ENCODE measurements at places on chromosomes 11 and 22.
A peak's percentile ranks its signal among the peaks of the same experiment; 100 is the strongest.

DNA sequence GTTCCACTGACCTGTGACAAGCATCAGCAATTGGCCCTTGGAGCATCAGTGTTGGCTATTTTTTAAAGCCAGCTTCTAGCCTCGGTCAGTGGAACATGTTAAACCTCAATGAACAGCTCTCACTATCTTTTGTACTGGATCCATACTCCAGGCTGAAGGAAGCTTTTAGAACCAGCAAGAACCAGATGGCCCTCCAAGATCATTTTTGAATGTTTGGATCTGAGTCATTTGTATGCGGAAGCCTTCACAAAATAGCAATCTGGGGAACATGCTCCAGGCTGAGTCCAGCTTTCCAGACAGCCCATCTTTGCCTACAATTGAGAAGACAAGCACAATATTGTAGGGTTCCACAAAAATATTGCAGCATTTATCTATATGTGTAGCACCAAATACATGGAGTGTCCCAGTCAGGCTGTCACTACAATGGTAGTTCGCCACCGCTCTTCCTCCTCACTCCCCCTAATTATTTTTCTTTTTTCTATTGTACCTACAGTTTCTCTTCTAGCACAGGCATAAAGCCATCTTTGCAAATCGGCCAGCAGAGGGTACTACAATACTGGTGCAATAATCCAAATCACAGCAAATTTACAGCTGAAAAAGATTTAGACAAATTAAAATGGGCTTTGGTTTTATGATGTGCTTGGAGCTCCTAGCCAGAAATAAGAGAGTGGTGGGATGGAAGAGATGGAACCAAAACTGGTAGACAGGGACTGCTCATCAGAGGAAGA is 177.4 kb upstream of the BLID start:
- no peak for DNase-seq

DNA sequence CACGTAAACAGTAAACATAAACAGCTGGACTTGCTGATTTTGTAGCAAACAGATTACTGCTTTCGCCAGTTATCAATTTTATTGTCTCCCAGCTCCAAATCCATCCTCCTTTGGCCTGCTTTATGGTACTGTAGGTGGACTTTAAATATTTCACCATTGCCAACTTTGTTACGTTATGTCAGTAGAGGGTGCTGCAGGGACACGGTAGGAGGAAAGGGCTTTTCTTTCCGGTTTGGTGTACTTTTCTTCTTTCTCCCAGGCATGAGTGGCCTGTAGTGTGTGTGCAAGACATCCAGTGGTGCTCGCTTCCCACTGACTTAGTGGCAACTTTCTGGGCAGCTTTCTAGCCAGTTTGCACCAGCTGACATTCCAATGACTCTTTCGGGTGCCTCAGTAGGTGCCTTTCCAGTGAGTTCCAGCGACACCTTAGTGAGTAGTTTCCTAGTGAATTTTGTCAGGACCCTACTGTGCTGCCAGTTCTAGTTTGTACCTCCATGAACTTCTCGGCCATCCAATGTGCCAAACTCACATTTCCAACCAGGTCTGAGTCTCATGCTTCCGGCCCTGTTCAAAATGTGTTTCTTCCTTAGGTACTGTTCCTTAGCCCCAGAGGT is 267.6 kb upstream of the TENM4 start:
- DNase-seq: no peak

DNA sequence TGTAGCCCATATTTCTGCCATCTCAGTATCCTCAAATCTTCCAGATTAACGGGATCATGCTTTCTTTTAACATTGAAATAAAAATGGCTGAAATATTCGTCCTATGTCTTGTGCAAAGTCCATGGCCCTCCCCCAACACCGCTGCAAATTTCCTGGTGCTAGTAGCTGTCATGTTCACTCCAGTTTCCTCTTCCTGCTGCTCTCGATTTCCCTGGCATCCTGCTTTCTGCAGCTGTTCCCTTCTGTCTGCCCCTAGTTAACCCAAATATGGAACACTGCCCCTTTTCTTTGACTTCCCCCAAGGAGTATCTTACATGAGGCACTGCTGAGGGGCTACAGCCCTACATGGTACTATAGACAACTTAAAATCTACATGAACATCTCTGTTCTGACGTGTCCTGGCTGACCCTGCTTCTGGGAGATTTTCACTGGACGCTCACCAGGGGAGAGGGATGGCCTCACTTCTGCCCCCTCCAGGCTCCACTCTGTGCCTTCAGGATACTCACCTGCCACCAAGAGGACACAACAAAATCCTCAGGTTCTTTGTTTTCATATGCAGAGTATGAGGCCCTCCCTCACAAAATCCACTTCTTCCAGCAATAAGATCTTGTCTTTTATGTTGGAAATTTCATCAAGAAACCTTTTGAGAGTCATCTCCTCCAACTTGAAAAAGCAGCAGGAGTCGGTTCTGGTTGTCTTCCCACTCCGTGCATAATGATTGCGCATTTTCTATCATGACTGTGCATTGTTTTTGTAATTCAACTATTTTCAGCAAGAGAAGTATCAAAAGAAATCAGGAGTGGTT is 29.5 kb upstream of the SCUBE2 start:
- DNase-seq: no peak

- no peak for DNase-seq
Measured at GRCh38 chr11:18697576-18697975, 1.0 kb upstream of the TMEM86A start.

DNA sequence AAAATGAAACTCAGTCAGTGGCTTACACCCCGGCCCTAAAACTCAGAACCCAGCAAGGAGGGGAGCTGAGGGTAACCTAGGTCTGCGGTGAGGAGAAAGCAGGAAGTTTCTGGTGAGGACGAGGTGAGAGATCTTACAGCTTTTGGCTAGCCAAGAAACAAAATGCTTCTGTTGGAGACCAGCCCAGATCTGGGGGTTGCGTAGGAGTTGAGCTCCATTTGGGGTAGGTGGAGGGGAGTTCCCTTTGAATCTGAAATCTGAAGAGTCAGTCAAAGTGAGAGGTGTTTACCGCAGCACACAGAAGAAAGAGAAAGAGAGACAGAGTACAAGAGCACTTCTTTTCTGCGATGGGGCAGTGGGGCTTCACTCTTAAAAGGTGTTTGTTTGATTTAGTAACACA is 29.6 kb downstream of the EHF start:
- peak; percentile 37 for DNase-seq

DNA sequence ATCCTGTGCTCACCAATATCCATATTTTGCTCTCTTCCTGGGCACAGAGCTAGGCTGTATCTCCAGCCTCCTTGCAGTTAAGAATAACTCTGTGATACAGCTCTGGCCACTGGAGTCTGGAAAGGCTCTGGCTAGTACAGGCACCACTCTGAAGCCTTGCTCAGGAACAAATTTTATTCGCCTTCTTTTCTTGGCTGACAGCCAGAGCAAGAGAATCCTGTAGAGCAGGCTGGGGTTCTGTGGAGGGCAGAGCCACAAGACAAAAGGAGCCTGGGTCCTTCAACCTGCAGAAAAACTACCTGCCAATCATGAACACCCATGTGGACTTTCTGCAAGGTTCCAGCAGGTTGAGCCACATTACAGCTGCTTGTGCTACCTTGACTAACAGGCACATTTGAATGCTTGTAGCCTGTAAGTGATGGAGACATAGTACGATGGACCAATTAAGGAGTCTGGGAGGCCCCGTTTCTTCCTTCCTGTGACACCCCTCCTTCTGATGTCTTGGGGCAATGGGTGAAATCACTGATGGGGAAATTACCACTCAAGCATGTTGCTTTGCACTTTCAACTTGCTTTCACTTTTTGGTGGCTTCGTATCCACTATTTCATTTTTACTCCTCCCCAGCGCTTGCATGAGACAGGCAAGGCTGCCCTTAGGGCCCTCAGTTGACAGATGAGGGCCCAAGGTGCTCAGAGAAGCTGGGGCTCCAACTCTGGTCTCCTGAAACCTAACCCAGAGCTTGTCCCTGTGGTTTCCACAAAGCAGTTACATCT is 267.2 kb upstream of the SYN3 start:
- DNase-seq: no peak

- no peak for DNase-seq
Measured at GRCh38 chr22:19516378-19517170, 7.6 kb downstream of the CLDN5 start.

DNA sequence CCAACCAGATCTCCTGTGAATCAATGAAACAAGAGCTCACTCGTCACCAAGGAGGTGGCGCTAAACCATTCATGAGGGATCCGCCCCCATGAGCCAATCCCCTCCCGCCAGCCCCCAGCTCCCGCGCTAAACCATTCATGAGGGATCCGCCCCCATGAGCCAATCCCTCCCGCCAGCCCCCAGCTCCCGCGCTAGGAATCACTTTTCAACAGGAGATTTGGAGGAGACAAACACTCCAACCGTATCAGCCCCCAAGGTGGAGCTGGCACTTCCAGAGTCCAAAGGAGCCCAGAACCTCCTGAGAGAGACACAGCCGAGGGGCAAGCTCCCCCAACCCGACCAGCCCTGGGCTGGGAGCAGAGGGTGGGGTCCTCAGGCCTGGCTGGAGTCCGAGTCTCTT is 40.9 kb upstream of the PRR5 start:
- no peak for DNase-seq

DNA sequence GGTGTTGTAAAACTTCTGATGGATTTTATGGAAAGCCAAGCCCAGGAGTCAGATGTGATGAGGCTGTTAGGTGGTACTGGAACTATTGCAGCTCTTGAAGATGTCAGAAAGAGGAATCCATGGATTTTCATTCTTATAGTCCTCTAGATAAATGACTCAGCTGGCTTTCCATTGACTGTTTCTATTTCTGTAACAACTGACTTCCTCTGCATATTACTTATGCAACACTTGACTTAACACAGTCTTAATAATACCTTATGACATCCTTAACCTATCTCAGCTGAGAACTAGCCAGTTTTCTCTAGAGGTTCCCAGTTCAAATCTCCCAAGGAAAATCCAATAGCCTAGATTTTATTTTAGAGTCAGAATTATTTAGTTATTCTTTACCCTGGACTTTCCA is 263.8 kb downstream of the LUZP2 start:
- DNase-seq: no peak

DNA sequence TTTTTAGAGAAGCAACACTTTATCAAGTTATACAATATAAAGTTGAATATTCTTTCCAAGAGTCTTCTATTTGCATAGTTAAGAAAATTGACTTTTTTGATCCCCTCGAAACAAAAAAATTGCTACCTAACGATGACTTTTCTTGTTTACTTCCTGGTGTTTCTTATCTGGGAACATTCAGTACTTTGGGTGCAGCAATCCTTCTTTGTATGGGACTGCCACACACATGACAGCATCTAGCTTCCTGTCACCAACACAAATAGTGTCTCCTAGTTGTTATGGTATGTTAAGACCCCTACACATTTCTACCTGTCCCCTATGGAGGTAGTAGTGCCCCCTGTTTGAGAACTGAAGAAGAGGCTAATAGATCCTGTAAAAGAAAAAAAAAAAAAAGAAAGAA is 841.7 kb upstream of the FAT3 start:
- DNase-seq: no peak

DNA sequence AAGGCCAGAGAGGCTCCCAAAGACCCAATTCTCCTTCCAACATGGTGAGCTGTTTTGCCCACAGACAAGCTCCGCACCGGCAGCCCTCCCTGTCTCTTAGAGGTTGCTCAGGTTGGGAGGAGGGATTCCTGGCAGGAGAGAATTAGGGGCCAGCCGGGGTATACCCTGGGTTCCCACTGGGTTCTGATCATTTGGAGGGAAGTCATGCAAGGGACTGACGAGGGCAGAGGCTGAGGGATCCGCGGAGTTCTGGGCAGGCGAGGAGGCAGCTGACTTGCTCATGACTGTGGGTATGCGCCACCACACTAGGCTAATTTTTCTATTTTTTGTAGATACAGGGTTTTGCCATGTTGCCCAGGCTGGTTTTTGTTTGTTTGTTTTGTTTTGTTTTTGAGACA is 4.6 kb downstream of the ST3GAL4 start:
- no peak for DNase-seq

DNA sequence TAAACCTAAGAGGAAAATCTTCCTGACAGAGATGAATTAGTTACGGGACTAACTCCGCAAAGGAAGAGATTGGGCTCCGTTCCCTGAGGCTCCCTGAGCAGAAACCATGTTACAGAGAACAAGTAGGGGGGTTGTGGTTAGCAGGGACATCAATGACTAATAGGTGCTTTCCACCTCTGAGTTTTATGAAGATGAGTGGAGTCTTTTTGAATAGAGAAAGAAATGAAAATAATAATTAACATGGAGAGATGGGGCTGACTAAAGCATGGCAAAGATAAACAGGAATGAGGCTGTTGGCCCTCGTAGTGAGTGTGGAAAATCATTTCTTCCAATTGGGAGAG is 47.5 kb upstream of the PICALM start:
- no peak for DNase-seq

DNA sequence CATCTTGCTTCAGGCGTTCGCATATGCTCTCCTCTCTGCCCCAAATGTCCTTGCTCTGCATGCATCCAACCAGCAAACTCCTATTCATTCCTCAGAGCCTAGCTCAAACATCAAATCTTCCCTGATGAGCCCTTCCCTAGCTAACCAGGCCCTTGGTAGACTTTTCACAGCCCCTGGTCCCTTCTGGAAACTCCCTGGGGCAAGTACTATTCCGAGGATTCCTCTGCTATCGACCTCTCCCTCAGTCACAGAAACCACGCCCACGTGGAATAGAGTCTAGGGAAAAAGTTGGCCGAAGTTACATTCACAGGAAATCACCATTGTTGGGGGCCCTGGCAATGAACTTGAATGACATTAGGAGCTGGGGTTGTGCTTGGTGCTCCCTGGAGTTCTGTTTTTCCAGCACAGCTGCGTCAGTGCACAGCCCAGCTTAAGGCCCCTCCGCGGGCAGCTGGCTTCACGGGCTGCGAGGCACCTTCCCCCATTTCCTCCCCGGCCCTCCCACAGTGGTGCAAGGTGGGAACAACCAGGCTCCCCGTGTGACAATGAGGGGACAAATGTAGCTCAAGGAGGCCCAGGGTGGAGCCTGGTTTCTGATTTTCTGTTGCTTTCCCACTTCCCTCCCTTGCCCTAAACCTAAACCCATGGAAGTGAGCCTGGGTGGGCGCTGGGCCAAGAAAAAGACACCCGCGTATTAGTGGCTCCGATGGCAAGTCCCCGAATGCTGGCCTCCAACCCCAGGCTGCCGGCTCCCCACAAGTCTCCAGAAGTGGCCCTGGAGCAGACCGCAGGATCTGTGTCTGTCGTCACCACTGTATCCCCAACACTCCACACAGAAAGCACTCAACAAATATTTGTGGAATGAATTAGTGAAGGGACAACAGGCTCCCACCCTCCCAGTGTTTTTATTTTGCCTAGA is 4.3 kb upstream of the ATP5MGL start:
- no peak for DNase-seq

DNA sequence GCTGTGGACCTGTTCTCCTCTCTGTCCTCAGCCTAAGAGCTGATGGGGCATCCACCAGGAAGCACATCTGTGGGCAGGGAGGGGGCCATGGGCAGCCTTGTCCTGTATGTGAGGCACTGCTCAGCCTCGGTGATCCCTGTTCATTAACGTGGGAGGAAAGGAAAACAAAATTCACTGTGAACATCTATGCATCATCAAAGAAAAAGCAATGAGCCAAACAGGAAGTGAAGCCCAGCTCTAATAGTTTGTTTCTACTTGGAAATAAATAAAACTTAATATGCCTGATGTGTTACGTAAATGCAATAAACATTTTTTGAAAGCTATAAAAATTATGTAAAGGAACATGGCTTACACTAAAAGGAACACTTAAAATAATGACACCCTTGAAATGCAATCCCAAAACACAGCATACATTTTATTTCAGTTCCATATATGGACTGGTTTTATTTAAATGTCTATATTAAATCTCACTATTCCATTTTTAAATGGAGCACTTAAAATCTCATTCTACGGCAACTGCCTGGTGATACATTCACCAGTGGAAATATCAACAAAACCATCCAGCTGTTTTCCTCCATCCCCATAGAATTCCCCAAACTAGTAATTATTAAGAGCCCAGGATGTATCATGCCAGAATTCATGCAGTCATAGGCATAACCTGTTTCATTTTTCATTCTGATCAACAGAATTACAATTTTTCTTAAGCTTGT is 78.3 kb downstream of the ZNF280B start:
- DNase-seq: no peak

All from stimulated activated CD8-positive, alpha-beta memory T cell treated with anti-CD3 and anti-CD28 coated beads, Interleukin-4, amount 100 ng/mL, for 1 hour (primary cell).